ENCODE measurements at places on chromosomes 2 and 18.

- no peak for DNase-seq
Measured at GRCh38 chr2:151052850-151053660, 208.6 kb downstream of the RBM43 start.

- no peak for DNase-seq
Measured at GRCh38 chr2:124347209-124347608, 322.1 kb downstream of the CNTNAP5 start.

DNA sequence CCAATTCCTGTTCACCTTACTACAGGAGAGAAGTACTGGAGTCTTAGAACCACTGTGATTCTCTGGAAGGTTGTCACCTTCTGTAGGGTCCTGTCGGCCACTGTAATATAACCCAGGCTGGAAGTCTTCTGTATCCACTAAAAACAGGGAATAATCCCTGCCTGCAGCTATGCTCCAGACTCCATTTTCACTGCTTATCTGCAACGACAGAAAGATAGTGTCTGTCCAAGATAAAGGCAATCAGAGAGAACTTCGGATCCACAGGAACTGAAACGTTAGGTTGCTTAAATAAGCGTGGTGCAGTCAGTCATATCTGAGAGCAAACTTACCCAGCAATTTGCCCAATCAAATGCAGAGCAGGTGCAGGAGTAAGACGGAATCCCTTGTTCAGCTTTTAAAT is 34.2 kb downstream of the ALS2 start:
- no peak for DNase-seq

- DNase-seq = no peak
Measured at GRCh38 chr2:222180619-222181018, 118.2 kb downstream of the PAX3 start.

DNA sequence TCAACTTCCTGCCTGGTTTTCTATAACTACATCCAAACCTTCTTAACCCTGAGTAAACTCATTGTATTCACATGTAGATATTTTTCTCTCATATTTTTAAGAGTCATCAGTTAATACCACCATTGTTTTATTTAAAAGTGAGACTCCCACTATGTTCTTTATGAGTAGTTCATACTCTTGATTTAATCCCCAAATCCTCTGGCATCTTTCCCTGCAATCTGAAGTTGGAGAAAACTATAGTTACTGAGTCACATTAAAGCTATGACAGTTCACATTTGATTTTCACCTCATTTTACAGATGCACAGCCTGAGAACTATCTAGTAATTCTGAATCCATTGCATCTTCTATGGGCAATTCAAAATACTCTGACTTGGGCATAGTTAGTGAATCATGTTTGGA is 1358.7 kb upstream of the NRXN1 start:
- DNase-seq = no peak

Data from spinal cord (tissue), 10 donors.